Right ventricle myocardium inferior (tissue), 1 donor: ENCODE measurements at places on chromosomes 4 and X.

GRCh38 chrX:100591256-100592051 is 6.7 kb downstream of the TNMD start:
- no peak for DNase-seq

DNA sequence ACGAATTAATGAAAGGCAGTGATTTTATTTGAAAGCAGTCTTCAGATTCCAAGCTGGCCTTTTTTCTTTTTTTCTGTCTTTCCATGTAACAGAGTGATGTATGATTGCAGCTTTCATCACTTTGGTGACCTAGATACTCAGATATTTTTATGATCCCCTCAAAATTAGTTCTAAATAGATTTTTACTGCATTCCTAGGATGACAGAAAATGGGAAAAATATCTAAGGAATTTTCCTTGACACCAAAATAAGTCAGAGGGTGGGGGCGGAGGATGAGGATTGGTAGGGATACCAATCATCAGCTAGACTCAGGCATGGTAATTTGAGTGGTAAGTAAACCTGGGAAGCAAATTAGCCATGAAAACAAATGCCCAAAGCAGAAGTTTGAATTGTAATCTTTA is 11.9 kb upstream of the HMGB2 start:
- DNase-seq, result no peak

- DNase-seq, result no peak
These were observed 98.1 kb upstream of the ENPP6 start for GRCh38 chr4:184315675-184316359.

- no peak for DNase-seq
These were observed 61.2 kb downstream of the PASD1 start for GRCh38 chrX:151624677-151625076.

- no peak for DNase-seq
These were observed 158.3 kb downstream of the AFAP1 start for GRCh38 chr4:7781366-7781765.

- DNase-seq, result no peak
These were observed 95.5 kb downstream of the TENM3 start for GRCh38 chr4:182338746-182339145.

GRCh38 chr4:85659610-85660218 is 184.8 kb downstream of the ARHGAP24 start:
- DNase-seq, result no peak

DNA sequence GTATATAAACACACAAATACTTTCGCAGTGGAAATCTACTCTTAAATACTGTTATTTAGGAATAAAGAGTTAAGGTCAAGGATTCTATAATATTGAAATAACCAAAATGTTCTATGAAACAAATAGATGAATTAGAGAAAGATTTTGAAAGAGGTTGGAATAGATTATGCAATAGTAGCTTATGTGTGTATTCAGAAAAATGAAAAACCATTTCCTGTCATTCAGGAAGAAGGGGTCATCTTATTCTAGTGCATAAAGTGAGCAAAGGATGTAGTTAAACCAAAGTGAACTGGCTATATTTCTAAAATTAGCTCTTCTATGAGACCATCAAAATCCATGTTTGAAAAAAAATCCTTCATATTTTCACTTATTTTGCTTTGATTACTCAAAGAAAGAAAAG is 30.0 kb upstream of the MYOZ2 start:
- no peak for DNase-seq

DNA sequence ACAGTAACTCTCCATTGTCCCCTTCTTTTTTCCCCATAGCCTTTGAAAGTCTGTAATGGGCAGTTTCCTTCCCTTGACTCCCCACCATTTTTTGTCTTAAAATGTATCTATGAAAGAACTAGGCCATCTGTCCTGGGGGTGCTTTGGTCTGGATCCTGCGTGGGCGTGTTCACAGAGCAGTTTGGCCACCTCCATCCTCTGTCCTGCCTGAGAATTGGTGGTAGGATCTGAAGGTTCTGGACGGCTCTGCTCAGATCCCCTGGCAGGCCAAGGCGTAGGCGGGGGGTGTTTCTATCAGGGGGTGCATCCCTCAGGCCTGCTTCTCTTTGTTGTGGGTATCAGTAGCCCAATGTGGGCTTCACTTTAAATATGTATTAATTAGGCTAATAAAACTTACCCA is 107.1 kb downstream of the FAM193A start:
- DNase-seq, result no peak

DNA sequence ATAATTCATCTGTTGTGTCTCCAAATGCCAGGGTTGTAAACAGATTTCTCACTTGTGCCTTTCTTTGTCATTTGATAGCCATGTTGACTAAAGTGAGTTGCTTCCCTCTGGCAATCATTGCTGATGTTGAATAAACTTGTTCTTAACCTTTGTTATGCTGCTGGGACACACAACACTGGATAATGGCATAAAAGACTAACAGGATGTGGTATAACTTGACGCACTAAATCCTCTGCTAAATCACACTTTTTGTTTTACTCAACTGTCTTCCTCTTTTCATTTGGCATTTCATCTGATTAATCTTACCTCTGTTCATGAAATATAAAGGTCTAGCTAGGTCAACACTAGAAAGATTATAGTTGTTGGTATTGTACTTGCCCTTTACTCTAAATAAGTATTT is 17.6 kb upstream of the CXCL5 start:
- no peak for DNase-seq

GRCh38 chr4:20432088-20432487 is 180.4 kb downstream of the SLIT2 start:
- DNase-seq, result no peak

DNA sequence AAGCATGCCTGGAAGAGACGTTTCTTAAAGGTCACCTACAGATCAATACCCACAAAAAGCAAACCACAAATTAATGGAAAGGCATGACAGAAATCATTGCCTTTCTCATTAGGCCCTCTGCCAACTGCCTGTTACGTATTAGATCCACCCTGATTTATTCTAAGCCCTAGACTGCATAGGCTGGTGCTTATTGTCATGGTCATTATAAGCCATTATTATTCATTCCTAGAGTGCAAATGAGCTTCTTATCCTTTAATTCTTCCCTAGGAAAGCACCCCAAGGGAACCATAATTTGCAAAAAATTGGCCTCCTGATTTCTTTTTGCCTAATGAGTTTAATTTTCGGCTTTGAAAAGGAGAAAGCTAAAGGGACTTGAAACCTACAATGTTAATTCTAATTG is 184.2 kb upstream of the GPRIN3 start:
- DNase-seq, result no peak

DNA sequence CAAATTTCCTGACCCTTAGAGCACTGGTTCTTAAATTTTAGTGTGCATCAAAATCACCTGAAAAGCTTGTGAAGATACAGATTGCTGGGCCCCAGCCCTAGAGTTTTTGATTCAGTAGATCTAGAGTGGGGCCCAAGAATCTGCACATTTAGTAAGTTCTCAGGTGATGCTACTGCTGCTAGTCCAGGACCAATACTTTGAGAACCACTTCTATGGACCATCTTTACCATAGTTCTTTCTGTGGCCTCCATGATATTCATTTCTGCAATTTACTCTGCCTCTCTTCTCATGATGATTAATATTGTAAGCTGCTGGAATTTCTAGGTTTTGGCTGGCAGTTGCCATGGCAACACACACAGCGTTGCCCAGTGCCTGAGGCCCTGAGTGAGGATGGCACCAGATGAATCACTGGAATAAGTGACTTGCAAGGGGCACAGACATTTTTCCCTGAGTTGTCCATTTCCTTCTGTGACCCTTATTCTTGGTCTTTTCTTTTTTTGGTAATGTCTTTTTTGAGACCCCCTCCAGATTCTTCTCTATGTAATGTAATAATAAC is 83.6 kb downstream of the PPP1R2C start:
- DNase-seq, result no peak

GRCh38 chrX:153609917-153610835 is 11.2 kb upstream of the CCNQ start:
- peak; percentile 88 for DNase-seq
